ENCODE measurements at places on chromosomes 2 and 18. TPM values are rescaled to one million over a fixed set of nuclear protein-coding genes. Genes with fewer than 3 reads are reported as not detected.
A peak's percentile ranks its signal among the peaks of the same experiment; 100 is the strongest.

DNA sequence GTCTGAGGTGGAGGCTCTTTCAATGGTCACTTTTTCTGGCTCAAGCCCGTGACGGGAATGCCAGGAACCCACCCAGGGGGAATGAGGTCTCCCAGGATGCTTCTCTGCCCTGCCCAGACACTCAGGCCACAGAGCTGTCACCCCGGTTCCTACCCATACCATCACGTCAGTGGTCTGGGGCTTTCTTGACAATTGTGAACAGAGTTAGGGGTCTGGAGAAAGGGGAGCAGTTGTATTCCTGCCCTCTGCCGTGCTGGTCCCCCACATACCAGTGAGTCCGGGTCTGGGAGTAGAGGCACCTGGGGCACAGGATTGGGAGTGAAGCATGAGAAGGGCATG is 97.2 kb downstream of the B3GNT2 start:
- no peak for DNase-seq

DNA sequence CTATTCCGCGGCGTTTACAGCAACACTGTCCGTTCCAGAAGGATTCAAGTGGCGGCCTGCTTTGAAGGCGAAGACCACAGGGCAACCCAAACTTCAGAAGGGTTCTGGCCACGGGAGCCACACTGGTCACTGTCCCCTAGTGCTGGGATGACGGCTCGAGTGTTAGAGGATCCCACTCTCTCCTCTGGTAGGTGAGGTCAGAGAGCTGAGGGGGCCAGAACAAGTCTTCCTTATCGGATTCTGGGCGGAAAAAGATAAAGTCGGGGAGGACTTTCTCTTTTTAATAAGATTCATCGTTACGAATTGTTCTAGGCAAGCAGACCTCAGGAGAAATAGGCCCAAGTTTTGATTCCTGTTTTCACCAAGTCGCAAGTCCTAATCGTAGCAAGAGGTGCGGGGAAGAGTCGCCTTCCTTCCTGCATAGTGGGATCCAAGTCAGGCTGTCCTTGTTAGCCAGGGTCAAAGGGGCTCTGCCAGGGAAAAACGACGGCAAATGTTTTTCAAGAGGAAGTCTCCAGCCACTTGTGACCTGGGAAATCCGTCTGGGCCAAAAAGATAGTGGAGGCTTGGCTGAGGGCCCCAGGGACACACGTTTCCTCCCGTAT is 864 bp upstream of the MYL12A start:
- DNase-seq = peak; percentile 74

METAP1D gene
- 7.8 TPM for total RNA-seq

DNA sequence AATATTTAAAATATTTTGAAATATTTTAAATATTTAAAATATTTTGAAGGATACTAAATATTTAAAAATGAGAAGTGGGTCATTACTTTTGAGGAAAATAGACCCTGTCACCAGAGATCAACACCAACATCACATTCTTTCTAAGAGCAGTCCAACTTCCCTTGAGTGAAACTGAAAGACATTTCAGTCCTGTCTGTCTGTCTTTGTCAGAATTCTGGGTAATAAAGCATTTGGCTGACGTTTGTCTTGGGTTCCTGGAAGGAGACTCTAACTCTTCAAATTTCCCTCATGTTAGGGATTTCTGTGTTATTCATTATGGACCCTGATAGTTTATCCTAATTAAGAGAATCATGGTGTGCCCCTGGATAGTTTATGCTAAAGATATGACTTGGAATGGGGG is 32.8 kb downstream of the TTC21B start:
- no peak for DNase-seq

Data from sigmoid colon (tissue), 7 donors.